ENCODE measurements at places on chromosomes 4 and X.

GRCh38 chrX:16239211-16239610, 71.9 kb downstream of the MAGEB17 start:
- peak; percentile 91 for DNase-seq

DNA sequence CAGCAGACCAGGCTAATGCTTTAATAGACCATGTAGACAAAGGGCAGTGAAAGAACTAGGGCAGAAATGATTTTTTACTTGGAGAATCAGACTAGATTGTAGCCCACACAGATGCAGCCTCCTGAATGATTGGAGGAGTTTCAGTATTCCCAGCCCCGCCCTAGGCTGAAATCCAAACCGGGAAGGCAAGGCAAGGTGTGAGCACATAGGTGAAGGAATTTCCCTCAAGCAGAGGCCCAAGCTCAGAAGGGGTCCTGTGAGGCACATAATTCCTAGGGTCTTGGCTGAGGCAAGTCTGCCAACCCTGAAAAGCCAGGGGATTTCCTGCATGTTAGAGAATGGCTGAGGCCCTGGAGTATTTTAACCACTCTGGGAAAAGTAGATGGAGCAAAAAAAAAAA, 56.4 kb upstream of the PAK3 start:
- no peak for DNase-seq

GRCh38 chr4:28251831-28252230, 1391.2 kb downstream of the STIM2 start:
- no peak for DNase-seq

- DNase-seq, result no peak
Measured at GRCh38 chrX:151765026-151765425, 30.5 kb downstream of the CNGA2 start.

GRCh38 chrX:141989134-141989533, 85.4 kb downstream of the MAGEC1 start:
- DNase-seq, result peak; percentile 16

Measured in choroid plexus epithelial cell (primary cell).